ENCODE measurements at places on chromosomes 16 and 17. TPM values are rescaled to one million over a fixed set of nuclear protein-coding genes. Genes with fewer than 3 reads are reported as not detected.

The LITAFD gene
- total RNA-seq = not detected

The KRTAP2-1 gene
- total RNA-seq = not detected

The CCL16 gene
- total RNA-seq = not detected

The CD7 gene
- not detected for total RNA-seq

The NCBP3 gene
- 60.7 TPM for total RNA-seq

The NME2 gene
- total RNA-seq = 129 TPM

The MYH3 gene
- 1.9 TPM for total RNA-seq

The CACNB1 gene
- total RNA-seq = 37.9 TPM

The WNK4 gene
- total RNA-seq = not detected

The HBA2 gene
- total RNA-seq = 363 TPM

The KRT33B gene
- total RNA-seq = not detected

The SLC16A3 gene
- total RNA-seq = 2.8 TPM

The GRIN2C gene
- 0.94 TPM for total RNA-seq

The BICDL2 gene
- total RNA-seq = 0.31 TPM

The CACNG5 gene
- total RNA-seq = 0.63 TPM

The SHCBP1 gene
- 2.5 TPM for total RNA-seq

The NTN3 gene
- total RNA-seq = 6.6 TPM

The PRM3 gene
- not detected for total RNA-seq

The SPATA33 gene
- 16.6 TPM for total RNA-seq

The STH gene
- 26.6 TPM for total RNA-seq

The PABPN1L gene
- not detected for total RNA-seq

The RBL2 gene
- 179 TPM for total RNA-seq

The SLC47A1 gene
- total RNA-seq = 1.6 TPM

The ZNF652 gene
- 41.0 TPM for total RNA-seq

The SPIRE2 gene
- total RNA-seq = 33.5 TPM

The DNAH17 gene
- 0.31 TPM for total RNA-seq

Measured in parietal lobe (tissue), 2 donors.